ENCODE measurements at places on chromosomes 3 and 15.

- DNase-seq, result no peak
Observed at GRCh38 chr15:25329696-25330095, 109.1 kb downstream of the UBE3A start.

- DNase-seq, result no peak
Observed at GRCh38 chr3:16234281-16234680, 30.5 kb downstream of the DPH3 start.

GRCh38 chr3:186742618-186743380 is 25.6 kb downstream of the KNG1 start:
- DNase-seq, result no peak

- DNase-seq, result no peak
Observed at GRCh38 chr3:112004187-112004586, 5.5 kb downstream of the TAGLN3 start.

DNA sequence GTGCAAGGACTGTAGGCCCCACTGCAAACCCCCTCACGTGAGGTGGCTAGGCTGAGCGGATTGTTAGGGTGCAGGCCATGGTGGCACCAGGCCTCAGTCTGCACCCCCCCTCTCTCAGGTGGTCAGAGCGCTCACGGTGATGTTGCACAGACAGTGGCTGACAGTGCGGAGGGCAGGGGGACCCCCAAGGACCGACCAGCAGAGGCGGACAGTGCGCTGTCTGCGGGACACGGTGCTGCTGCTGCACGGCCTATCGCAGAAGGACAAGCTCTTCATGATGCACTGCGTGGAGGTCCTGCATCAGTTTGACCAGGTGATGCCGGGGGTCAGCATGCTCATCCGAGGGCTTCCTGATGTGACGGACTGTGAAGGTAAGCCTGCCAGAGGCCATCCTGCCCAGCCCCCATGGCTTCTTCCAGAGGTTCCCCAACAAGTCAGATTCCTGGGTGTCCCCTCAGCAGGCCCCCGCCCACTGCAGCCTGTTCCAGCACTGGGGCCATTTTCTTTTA is 18.2 kb downstream of the ATRIP start:
- DNase-seq, result no peak

- peak; percentile 70 for DNase-seq
Observed at GRCh38 chr3:32577581-32578556, 7.2 kb upstream of the DYNC1LI1 start.

DNA sequence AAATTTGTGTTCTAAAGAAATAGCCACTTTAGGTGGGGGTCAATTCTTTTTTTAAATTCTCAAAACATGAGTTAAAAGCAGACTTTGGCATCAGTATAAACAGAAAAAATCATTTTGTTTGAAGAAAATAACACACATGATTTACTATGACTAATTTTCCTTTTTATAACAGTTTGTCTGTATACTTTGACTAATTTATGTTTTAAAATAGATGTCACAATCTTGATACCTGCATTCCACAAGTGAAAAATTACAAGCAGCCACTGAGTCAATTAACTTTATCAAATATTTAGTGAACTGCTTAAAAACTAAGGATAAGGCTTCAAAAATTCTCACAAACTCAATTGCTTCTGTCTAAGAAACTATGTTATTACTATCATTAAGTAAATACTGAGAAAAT is 235.0 kb downstream of the TBC1D5 start:
- DNase-seq, result no peak

- DNase-seq, result no peak
Observed at GRCh38 chr15:64907991-64908390, 3.7 kb upstream of the ANKDD1A start.

DNA sequence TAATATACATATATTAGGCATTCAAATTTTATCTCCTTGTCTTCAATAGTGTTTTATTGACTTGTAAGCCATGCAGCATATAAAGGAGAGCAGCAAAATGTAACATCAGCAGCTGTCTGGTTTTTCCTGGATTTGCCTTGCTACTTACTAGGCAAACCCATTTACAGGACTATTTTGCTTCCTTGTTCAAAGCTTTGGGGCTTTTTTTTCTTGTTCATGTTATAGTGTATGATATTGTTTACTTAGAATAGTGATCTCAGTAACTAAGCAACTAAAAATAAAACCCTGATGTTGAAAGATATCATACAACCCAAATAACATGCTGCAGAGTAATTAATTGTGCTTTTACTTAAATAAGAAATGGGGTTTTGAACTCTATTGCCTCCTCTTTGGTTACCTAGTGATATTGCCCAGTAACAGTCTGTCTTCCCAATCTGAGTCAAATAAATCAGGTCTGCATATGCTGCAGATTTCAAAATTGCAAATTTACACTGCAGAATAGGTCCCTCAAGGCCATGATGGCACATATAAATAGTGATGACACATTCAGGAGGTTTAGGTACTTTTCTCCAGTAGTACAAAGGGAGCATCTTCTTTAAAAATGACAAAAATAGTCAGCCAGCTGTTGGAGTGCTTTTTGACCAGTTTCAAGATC is 578.1 kb upstream of the NECTIN3 start:
- DNase-seq, result no peak

- no peak for DNase-seq
Observed at GRCh38 chr3:117669774-117670173, 960.2 kb downstream of the TUSC7 start.

DNA sequence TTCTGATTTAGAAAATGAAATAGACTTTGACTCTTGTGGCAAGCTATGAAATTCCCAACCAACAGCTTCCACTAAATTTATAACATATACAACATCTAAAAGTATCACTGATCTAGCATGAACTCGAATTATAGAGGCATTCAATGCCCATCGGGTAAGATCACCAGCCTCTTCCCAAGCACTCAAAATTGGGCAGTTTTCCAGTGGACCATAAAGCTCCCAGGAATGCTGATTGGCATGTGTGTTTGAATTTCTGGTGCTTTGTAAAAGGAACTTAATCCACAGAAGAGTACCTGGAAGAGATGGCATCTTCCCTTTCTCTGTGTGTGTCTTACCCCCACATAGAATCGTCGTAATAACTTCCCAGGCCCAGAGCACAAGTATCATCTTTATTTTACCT is 10.0 kb downstream of the LRTM1 start:
- no peak for DNase-seq

DNA sequence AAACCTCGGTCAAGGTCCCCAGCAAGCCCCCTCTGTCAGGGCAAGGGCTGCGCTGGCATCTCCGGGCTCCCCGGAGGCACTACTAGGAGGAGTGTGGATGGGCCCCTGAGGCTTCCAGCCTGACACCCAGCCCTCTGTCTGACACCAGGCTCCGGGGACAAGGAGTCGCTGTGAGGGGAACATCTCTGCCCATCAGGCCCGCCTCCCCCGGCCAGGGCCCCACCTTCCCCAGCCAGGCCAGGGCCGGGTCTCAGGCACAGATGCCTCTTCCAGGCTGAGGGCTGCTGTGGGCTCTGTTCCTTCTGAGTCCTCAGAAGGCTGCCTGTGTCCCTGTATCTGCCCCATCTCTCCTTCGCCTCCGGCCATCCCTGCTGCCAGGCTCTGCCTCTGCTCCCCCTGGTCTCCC is 15.8 kb downstream of the CSPG4 start:
- no peak for DNase-seq

- no peak for DNase-seq
Observed at GRCh38 chr3:5151586-5151985, 29.5 kb downstream of the ARL8B start.

- no peak for DNase-seq
Observed at GRCh38 chr15:62988701-62989100, 53.8 kb upstream of the TPM1 start.

GRCh38 chr15:55552926-55553325 is 35.2 kb downstream of the PYGO1 start:
- no peak for DNase-seq

- DNase-seq, result no peak
Observed at GRCh38 chr15:69319384-69320375, 21.0 kb downstream of the PAQR5 start.

- no peak for DNase-seq
Observed at GRCh38 chr3:4396542-4396941, 70.5 kb downstream of the SUMF1 start.

- DNase-seq, result no peak
Observed at GRCh38 chr3:95037927-95038326, 975.1 kb downstream of the NSUN3 start.

DNA sequence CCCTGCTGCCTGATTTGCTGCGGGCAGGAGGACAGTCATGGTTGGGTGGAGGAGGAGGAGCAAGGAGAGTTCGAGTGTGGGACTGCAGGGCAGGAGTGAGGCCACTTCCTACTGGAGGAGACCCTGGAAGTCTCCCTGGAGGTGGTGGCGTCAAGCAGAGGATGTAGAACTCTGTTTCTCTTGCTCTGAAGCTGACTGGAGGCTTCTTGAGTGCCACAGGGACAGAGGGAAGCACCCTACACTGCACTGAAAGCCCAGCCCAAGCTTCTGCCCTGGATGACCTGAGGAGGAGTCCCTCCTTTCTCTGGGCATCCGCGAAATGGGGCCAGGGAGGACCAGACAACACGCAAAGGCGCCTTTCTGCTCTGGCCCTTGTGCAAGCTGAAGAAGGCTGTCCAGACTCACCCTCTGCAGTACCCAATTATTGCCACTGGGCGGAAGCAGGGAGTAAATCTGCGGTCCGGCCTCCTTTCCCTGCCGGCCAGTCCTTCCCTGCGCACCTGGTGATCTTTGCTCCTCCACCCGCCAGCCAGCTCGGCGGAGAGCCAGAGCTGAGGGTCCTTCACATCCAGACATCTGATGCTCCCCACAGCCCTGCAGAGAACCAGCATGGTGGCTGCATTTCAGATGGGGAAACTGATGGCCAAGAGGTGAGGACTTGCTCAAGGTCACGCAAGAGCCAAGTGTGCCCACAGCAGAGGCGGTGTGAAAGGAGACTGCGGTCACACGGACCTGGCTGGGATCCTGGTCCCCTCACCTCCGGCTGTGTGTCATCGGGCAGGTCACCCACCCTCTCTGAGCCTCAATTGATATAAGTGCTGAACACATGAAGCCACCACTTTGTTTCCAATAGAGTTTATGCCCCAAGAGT is 207.1 kb downstream of the TBC1D2B start:
- DNase-seq, result peak; percentile 64

DNA sequence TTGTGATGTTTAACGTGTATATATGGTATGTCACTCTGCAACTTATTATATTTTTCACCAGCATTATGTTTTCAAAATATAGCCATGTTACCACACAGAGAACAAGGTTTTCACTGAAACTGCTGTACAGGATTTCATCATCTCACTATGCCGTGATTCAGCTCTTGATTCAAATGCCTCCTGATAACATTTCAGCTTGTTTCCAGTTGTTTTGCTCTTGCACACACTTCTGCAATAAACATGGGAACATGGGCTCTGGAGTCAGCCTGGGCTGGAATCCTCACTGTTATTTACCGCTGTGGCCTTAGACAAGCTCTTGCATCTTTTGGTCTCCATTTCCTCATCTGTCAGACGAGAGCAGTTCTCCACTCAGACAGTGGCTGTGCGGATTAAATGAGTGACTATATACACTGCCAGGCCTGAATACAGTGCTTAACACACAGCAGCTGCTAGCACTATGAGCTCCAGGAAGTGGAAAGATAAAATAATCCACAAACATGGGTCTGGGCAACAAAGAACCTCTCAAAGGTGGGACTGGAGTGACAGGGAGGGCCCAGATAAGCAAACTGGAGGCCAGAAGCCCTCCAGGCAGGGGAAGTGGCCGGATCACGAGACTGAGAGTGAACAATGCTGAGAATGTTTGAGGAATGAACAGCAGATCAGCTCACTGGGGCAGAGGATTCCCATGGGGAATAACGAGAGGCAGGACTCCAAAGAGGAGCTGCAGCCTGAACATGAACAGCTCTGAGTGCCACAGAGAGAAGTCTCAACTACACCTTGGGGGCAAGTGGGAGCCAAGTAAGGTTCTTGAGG is 17.7 kb downstream of the NTRK3 start:
- no peak for DNase-seq

DNA sequence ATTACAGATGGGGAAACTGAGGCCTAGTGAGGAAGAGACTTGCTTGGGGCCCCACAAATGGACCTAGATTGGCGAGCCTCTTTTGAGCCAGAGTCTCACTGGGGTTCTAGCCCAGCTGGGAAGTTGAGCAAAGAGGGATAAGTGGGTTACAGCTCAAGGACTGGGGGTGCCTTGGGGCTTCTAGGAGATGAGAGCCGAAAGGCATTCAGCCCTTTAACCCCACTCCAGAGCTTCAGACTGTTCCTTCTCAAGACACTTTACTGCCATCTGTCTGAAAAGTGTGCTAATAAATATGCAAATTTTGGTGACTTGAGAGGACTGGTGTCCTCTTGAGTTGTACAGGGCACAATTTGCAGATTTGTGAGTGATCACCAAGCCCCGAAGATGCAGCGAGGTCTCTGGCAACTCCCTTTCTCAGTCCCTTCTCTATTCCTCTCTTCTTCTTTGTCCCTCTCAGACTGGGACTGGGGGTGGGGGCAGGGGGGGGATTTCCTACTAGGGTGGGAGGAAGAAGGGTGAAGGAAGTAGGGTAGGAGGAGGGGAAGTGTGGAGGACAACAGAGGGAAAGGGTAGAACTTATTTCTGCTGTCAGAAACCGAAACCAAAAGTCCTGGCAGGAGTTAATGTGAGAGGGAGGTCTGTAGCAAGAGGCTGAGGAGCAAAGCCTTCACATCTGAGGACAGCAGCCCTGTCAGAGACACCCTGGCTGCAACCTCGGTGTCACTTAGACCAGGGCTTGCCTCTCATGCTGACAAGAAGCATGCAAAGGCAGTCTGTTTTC is 16.2 kb upstream of the ANKDD1A start:
- peak; percentile 96 for DNase-seq

DNA sequence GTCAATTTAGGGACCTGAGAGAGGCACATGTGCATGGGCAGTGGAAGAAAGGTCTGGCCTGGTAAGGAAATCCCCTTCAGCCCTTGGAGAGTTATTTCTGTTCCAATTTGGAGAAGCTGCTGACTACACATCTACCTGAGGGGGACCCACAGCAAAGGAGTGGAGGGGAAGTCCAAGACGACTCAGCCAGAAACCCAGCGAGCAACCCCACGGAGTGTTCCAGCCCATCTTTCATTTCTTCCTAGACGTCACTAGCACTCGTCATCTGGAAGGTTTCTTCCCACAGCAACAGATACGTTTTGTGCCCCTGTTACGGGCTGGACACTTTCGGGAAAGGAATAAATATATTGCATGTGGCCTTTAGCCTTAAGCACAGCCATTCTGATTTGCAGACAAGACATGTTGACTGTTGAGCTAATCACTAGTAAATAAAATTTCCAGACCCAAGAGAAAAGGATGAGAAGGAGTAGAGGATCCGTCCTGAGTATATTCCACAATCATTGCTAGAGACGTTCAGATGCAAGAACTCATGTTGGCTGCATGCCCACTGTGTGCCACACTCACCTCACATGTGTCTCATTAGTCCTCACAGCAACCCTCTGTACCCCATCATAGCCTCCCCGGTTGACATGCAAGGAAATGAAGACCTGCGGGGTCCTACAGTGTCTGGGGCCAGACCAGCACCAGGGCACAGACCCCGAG is 7.8 kb upstream of the FAM174B start:
- no peak for DNase-seq

GRCh38 chr15:68781766-68782588 is 38.7 kb downstream of the ANP32A start:
- peak; percentile 63 for DNase-seq

- DNase-seq, result no peak
Observed at GRCh38 chr3:51343918-51344687, 41.0 kb upstream of the MANF start.

GRCh38 chr3:153547970-153548369 is 385.9 kb downstream of the RAP2B start:
- no peak for DNase-seq

- DNase-seq, result peak; percentile 33
Observed at GRCh38 chr3:71784914-71785531, at the start of gene PROK2. Gene PROK2 (minus strand): TSS chr3:71785148. CDS start chr3:71785052, 96 bp downstream.
